BJ (cell line): ENCODE measurements at places on chromosomes 5 and 9.

DNA sequence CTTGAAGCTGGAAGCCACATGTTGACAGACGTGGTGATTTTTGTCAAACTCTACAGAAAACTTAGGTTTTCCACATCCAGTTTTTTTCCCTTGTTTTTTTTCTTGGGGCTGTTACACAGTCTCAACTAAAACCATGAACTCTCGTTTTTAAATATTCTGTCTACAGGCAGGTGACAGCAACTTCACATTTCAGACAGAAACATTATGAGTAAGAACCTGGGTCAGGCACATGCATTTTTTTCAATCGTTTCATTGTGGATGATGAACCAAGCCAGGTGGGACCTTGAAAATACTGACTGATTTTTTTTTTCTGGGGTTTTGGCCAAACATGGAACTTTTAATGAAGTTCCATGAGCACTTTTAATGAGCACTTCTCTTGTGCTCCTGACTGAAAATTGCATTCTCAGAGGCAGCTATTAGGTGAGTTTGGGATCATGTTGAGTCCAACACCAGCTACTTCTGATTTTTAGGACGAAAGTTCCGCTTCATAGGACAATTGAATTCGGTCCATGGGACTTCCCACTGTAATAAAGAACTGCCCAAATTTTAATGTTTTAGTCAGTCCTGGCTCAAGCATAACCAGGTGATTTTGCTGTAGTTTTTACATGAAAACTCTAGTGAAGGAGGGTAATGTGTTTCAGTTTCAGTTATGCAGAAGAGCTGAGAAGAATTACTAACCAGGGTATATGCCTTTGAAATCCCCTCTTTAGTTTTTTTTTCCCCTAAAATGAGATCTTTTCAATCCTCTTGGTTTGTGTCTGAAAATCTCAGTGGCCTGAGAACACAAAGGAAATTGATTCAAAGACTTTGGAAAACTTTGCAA lies 93.2 kb upstream of the ADAMTS16 start:
- DNase-seq, result no peak

GRCh38 chr5:154298065-154298464 lies 107.5 kb downstream of the GALNT10 start:
- DNase-seq, result no peak

DNA sequence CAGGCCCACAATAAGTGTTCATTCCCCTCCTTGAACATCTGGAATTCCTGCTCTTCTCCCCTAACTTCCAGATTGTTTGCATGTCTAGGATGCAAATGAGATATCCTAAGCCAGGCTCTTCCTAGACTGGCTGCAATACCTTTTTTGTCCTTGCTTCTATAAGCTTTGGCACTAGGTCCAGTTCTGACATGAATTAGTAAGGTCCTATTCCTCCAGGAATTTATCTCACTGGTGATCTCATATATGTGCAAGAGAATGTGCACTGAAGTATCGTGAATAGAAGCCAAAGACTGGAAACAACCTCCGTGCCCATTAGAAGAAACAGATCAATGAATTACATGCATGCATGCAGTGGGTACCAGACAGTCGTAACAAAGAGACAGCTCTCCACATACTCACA lies 25.2 kb downstream of the DUSP1 start:
- no peak for DNase-seq

DNA sequence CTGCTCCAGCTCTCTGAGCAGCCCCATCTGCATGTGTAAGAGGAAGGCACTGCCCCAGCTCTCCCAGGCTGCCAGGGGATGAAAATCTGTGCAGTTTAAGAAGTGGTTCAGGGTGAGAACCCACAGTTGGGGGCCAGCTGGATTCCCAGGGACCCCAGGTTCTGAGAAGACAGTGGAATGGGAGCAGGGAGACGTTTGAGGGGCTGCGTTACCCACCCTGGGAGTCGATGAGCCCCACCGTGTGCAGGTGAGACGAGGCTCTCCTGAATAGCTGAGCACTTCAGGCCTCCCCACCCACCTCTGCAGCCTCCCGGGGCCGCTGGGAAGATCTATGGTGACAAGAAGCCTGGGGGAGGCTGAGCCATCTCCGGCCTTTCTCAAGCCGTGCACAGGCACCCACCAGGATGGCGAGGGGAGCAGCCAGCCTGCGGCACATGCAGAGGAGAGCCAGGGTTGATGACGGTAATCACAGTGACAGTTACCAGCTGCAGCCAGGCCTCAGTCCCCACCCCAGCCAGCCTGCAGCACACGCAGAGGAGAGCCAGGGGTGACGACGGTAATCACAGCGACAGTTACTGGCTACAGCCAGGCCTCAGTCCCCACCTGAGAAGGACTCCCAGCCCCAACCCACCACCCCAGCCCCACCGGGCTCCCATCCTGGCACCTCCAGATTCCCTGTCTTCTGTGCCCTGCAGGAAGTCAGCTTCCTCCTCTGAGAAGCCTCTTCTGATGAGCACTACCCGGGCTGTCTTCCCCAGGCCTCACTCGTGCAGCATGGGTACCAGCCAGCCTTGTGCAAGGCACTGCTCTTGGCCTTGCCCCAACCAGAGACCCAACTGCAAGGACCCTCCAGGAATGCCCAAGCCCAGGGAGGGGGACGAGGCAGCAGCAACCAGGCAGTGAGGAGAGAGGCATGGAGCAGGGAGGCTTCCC lies 150.8 kb upstream of the PPP1R26 start:
- DNase-seq, result no peak

DNA sequence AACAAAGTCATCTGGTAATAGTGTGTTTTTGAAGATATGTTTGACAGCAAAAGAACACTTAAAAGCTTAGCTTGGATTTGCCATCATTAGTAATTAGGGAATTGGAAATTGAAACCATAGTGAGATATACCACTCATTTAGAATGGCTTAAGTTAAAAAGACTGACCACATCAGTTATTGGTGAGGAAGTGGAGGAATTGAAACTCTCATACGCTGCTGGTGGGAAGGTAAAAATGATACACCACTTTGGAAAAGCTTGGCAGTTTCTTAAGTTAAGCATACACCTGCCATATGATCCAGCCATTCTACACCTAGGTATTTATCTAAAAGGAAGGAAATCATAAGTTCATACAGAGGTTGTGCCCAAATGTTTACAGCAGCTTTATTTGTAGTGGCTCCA lies 213.2 kb downstream of the TRIO start:
- no peak for DNase-seq

DNA sequence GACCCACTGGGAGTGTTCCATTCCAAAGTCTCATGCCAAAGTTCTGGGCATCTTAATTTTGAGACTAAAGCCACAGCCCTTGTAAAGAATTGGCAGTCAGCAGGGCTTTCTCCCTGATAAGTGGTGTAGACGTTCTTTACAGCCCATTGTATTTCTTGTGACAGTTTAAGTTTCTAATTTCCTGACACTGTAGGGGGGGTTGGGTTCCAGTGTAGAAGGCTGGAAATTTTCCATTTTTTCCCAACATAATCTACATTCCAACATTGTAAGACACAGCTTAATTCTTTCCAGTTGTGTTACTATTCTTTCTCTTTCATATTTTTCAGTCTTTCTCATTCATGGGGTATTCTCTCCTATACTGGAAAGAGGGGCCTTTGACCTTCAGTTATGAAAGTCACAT lies 121.1 kb downstream of the FBXL7 start:
- DNase-seq, result peak; percentile 84

GRCh38 chr5:36056422-36056821 lies 10.3 kb downstream of the UGT3A2 start:
- no peak for DNase-seq

DNA sequence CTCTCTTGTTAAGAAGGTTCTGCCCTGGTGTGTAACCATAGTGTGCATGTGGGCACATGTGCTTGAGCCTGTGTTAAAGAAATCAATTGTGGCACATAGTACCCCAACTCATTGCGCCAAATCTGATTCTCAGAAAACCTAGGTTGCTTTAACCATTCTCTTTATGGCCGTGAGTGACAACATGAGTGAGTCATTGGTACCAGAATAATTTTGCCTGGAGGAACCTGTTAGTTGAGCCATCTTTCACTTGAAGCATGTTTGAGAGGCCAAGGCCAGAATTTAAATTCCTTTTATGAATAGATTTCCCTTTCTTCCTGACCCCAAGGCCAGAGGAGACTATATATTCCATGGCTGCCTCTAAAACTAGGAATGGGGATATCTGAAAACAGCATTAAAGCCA lies 35.2 kb upstream of the SLC36A2 start:
- no peak for DNase-seq

DNA sequence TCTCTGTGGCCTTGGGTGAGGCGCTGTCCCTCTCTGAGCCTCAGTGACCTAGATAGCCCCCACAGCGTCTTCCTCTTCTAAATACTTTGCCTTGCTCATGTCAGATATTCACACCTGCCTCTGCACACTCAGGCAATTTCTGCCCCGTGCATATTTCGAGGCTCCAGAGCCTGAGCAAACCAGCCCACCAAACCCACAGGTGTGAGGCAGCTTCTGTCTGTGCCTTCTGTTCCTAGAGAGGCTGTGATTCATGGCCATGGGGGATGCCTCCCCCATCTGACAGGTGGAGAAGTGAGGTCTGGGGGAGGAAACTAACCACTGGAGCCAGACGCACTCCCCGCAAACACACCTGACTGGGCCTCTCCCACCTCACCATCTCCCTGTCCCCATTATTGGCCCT lies 42.7 kb upstream of the CPLX2 start:
- no peak for DNase-seq

DNA sequence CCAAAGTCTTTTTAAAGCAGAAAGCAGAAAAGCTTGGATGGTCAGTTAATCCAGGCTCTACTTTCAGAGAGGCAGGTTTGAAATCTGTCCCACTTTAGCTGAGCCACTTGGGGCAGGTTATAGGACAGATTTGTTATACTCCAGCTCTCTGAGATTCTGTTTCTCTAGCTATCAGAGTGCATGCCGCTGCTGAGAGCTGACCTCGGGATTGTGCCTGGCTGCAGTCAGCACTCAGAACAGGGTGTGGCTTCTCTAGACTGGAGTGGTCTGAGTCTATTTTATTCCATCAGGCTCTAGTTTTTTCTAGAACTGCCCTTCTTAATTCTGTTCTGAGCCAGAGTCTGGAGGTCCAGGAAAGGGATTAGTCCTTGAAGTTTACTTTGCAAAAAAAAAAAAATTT lies 67.7 kb downstream of the NDFIP1 start:
- DNase-seq, result no peak

GRCh38 chr9:78574354-78575045 lies 277.6 kb downstream of the PSAT1 start:
- DNase-seq, result no peak

GRCh38 chr9:95477441-95477840 lies 39.3 kb downstream of the PTCH1 start:
- DNase-seq, result no peak

DNA sequence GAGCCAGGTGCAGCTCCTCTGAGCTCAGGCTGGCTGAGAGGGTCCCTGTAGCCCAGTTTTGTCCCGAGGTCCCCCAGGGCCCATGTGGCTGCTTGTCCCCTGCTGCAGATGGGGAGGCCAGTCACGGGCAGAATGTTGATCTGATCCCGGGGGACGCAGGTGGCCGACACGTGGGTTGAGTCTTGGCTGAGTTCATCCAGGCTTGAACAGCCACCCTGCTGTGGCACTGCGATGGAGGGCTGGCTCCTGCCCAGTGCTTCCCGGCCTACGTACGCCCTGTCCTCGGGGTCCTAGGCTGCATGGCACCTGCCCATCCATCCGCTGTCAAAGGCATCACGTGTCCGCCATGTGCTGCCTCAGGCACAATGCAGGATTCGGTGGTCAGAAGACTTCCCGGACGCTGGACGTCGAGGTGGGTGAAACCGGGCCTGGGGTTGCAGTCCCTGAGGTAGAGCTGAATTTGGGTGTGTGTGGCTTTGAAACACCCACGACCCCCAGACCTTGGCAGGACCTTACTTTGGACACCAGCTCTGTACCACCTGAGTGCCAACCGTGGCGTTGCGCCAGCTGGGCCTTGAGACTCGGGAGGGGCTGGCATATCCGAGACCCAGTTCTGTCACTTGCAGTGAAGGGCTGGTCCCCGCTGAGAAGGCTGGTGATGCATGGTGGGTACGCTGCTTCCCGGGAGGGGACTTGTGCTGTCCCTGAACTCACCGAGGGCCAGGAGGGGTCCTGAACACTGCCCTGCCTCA lies 22.3 kb downstream of the RXRA start:
- DNase-seq, result no peak

DNA sequence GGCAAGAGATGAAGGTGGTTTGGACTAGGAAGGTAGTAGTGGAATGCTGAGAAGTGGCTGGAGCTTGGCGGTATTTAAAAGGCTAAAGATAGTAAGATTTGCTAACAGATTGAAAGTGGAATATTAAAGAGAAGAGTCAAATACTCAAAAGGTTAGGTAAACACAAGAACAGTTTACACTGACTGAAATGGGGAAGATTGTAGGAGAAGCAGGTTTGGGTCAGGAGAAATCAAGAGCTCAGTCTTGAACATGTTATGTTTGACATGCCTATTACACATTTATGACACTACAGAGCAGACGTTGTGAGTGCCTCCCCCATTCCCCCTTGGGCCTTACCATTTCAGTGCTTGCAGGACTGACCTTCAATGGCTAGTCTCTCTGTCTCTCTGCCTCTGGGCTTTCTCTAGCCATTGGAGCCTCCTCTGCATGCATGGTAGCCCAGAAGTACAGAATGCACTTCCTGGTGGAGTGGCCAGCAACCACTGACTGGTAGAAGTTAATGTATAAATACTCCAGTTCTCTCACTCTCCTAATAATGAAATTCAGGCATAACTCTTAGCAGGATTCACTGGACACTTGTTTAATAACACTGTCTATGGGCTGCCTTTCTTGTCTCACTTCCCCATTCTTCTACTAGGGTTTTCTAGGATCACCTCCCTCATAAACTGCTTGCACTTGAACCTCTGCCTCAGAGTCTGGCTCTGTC lies 56.8 kb downstream of the HMGCS1 start:
- no peak for DNase-seq

DNA sequence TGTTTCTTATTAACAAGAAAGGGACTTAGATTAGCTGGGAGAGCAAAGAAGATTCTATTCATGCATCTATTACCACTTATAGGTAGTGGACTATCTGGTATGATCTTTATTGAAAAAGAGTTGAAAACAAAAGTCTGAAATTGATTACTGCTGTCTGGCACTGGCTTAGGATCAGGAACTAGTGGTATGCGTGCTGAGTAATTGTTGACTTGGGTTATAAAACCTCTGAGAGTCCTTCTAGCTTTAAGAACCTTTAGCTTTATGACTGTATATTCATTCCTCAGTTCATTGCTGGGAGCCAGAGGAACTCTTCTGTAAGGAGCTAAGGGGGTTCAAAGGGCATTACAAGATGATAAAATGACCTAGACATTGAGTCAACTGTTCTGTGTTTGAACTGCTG lies 7.6 kb downstream of the SLC1A1 start:
- DNase-seq, result no peak

GRCh38 chr5:62585751-62586150 lies 7.1 kb downstream of the LRRC70 start:
- DNase-seq, result no peak

- no peak for DNase-seq
Observed at GRCh38 chr9:121713400-121714070, 62.1 kb downstream of the DAB2IP start.

- no peak for DNase-seq
Observed at GRCh38 chr5:148125641-148126040, 42.7 kb upstream of the SPINK14 start.

DNA sequence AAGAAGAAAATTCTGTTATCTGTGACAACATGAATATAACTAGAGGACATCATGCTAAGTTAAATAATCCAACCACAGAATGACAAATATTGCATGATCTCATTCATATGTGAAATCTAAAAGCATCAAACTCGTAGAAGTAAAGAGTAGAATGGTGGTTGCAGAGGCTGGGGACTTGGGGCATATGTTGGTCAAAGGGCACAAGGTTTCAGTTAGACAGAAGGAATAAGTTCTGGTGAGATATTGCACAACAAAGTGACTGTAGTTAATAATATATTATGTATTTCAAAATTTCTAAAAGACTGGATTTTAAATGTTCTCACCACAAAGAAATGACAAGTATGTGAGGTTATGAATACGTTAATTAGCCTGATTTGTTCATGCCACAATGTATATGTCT lies 24.8 kb downstream of the GRIA1 start:
- no peak for DNase-seq
